ENCODE measurements at places on chromosomes 16 and 17.

- DNase-seq = no peak
Measured at GRCh38 chr16:85464383-85465305, 148.5 kb upstream of the GSE1 start.

- peak; percentile 81 for DNase-seq
Measured at GRCh38 chr16:29848420-29849297, 14.4 kb downstream of the CDIPT start.

- DNase-seq = no peak
Measured at GRCh38 chr17:2459917-2460271, 51.8 kb downstream of the METTL16 start.

GRCh38 chr16:50011707-50012106 is 13.3 kb upstream of the CNEP1R1 start:
- no peak for DNase-seq

DNA sequence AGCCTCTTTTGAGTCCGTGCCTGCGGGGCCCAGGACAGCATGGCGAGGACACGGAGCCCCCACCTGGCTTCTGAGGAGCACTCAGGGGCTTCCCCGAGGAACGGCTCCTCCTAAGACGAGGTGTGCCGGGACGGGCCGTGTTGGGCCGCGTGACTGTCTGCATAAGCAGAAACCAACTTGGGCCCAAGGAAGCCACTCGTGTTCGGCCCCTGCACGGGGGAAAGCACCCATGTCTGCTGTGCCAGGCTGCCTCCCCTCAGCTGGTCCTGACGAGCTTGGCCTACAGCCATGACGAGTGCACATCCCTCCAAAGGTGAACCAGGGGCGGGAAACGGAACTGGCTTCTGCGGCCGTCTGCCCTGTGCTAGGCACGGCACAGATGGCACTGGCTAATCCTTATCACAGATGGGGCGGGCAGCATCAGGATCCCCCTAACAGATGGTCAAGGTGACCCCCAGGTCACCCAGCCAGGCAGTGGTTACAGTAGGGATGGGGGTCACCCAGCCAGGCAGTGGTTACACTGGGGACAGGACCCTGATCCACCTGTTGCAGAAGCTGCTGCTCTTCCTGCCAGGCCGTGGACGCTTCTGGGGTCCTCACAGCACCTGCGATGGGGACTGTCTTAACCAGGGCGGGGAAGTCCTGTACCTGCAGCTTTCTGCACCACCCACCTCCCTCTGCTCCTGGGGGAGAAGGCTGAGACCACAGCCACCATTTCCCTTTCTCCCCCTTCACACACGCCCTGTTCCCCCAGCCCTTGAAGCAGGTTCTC is 25.6 kb downstream of the MRM3 start:
- no peak for DNase-seq

DNA sequence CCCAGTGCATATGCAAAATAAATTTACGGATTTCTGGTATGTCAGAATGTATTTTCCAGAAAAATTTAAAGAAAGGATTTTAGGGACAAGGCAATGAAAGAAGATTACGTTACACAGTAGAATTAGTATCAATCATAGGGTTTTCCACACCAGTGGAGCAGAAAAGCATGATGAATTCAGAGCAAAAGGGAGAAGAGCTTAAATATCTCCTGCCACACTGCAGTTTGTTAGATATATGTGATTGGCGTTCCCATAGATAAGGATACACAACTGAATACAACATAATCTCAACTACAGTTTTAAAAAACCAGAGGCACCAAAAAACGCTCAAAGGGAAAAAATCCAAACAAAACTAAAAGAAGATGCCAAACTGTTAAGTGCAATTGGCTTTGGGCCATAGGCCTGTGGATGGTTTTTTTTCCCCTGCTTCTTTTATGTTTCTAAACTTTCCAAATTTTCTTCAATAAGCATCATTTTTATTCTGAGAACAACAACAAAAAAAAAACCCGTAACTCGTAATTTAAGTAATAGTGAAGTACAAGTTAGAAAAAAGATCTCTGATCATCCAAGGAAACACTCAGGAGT is 22.3 kb downstream of the MARF1 start:
- no peak for DNase-seq

GRCh38 chr16:86089991-86090390 is 191.0 kb downstream of the IRF8 start:
- no peak for DNase-seq

DNA sequence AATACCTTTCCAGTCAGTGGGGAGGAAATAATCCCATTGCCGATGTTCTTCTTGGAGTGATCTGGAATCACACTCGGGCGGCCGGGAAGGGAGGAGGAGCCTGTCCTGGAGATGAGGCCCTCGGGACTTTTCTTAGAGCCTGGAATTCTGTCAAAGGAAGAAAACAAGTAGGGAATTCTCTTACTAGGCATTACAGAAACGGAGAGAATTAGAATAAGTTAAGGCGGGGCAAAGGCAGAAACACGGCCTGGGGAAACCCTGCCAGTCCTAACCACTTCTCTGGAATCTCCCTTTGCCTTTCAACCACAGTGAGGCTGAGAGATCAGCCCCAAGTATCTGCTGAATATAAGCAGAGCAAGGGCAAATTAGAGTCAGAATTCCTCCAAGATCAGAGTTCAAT is 27.8 kb downstream of the USP36 start:
- DNase-seq = no peak

Data from AG08396 (cell line).